Central memory CD4-positive, alpha-beta T cell (primary cell): ENCODE measurements at places on chromosomes 12 and 14.

DNA sequence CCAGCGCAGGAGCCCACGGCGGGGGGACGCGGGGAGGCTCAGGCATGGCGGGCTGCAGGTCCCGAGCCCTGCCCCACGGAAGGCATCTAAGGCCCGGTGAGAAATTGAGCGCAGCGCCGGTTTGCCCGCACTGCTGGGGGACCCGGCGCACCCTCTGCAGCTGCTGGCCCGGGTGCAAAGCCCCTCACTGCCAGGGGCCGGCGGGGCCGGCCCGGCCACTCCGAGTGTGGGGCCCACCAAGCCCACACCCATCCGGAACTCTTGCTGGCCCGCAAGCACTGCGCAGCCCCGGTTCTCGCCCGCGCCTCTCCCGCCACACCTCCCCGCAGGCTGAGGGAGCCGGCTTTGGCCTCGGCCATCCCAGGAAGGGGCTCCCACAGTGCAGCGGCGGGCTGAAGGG lies 8.5 kb upstream of the TSPAN8 start:
- no peak for DNase-seq

- DNase-seq, result no peak
Measured at GRCh38 chr14:60648934-60649874, at the start of gene SIX1. TSS of gene SIX1 (minus strand) at chr14:60649477. CDS start at chr14:60649189, 288 bp downstream.

- DNase-seq, result no peak
Measured at GRCh38 chr14:75301666-75302325, 23.2 kb downstream of the FOS start.

DNA sequence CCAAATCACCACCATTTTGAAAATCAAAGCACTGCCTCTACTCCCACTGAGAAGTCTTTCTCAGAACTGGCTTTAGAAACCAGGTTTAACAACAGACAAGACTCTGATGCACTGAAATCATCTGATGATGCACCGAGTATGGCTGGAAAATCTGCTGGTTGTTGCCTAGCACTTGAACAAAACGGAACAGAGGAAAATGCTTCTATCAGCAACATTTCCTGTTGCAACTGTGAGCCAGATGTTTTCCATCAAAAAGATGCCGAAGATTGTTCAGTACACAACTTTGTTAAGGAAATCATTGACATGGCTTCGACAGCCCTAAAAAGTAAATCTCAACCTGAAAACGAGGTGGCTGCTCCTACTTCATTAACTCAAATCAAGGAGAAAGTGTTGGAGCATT lies 115.0 kb upstream of the NPAS3 start:
- no peak for DNase-seq

GRCh38 chr12:121154793-121155375 lies 22.2 kb downstream of the P2RX7 start:
- no peak for DNase-seq

- no peak for DNase-seq
Measured at GRCh38 chr12:45435945-45436710, 220.2 kb downstream of the ANO6 start.

GRCh38 chr12:66048835-66049537 lies 81.6 kb downstream of the LLPH start:
- DNase-seq, result no peak

DNA sequence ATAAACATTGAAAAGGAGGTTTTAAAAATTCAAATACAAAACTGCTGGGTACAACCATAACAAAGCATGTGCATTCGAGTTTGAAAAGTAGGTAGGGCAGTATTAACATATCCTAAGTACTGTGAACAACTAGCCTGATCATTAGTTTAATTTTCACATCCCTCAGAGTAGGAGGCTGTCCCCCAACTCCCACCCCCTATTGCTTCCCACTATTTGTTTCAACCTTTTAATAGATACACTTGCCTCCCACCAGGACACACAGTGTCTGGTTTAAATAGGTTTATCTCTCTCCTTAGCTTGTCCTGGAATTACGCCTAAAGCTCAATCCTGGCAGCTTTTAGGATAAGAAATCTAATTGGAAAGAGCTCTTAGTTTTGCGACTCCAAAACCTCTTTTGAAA lies 2.1 kb downstream of the TAOK3 start:
- DNase-seq, result no peak

DNA sequence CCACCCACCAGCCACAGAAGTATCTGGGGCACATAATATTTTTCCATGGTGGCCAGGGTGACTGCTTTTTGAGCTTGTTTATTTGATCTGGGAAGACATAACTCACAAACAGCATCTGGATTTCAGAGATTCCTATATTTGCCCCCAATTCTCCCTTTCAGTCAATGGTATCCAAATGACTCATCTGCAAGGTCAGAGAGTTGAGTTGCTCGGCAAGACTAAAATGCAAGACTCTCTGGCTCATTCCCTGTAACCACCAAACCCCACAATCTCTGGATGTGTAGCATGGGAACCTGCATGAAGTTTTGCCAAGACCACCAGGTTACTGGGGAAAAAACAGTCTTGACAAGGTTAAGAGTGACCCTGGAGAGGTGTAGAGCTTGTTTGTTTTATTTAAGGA lies 174.9 kb upstream of the FAR2 start:
- no peak for DNase-seq

- DNase-seq, result no peak
Measured at GRCh38 chr12:111368291-111368787, 556 bp downstream of the PHETA1 start.

DNA sequence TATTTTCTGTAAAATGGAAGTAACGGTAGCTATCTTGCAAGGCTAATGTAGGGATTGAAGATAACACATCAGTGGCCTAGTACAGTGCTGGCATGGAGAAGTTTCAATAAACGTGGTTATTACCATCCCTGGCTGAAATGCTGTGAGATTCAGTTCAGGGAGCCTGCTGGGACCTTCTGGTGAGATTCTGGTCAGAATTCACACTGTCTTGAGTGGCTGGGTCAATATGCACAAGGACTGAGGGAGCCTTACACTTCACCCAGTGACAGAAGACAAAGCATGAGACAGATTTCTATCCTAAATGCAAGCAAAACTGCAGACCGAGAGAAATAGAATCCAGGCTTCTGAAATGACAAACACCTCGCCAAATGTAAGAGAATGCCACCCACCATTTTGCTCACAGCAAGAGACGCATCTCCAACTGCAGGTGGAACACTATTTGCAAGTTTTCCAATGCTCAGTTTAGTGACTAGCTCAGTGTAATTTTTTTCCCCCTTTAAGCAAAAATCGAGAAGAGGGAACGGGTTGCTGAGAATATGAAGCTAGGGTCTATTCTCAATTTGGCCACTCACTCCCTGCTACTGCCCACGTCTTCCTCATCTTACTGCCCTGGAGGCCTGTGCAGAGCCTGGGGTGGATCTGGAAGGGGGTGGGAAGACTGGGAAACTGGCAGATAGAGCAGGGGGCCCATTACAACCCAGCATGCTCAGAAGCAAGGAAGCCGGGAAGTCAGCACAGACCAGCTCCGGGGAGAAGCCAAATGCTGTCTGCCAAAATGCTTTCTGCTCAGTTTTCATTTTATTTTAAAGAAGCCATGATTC lies 201.3 kb downstream of the TTC7B start:
- no peak for DNase-seq

DNA sequence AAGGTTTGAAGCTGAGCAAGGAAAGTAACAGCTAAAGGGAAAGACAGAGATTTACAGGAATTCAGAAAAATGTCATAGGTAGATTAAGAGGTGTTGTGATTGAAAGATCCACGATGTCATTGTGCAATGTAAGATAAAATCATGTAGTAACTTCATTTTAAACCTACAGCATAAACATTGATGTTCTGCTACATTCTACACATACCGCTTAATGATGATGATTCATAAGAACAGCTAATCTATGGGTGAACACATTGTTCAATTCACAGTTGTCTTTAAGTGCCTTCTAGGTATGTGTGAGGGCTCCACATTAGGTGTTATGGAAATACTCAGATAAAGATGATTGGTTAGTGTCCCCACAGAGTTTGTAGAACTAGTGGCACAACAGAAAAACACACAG lies 170.9 kb downstream of the GRIP1 start:
- no peak for DNase-seq

DNA sequence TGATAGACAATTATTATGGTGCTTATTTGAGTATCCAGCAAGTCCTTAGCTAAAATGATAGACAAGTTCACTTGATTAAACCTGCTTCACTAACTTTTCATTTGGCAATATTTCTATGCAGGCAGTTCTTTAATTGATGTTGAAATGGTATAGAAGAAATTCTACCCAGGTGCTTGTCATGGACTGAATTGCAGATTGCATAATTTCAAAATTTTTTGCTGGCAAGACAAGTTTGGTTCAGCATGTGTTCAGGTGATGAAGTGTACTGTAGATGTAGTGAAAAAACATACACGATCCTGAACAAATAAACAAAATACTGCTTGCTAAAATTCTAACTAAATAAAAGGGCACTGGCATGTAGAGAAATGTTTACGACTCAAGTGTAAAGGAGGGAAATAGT lies 189.0 kb downstream of the FOXA1 start:
- DNase-seq, result no peak

DNA sequence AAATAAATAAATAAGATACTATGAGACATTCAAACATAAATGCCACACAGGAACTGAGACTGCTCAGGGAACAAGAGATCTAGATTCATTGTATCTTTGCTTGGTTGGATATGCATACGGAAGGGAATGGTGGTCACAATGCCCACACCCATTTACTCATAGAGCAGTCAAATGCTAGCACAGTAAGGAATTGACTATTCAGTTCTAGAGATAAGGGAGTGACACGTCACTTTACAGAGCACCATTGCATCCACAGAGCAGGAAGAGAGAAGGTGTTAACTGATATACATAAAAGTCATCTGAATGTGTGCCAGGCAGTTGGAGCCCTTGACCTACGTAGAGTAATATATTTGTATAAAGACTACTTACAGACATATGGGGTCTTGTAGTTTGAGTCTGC lies 530.0 kb upstream of the NOVA1 start:
- no peak for DNase-seq
